ENCODE measurements at places on chromosomes 6 and 20. TPM values are rescaled to one million over a fixed set of nuclear protein-coding genes. Genes with fewer than 3 reads are reported as not detected.

The NKX2-2 gene
- total RNA-seq = not detected

The DUSP22 gene
- total RNA-seq = 35.3 TPM

The TMEM151B gene
- total RNA-seq = 0.07 TPM

The ACAT2 gene
- 20.4 TPM for total RNA-seq

The SCGN gene
- total RNA-seq = not detected

The ATP6V1G2 gene
- 0.34 TPM for total RNA-seq

The TRERF1 gene
- 1.7 TPM for total RNA-seq

The PDRG1 gene
- 6.8 TPM for total RNA-seq

The SLC17A3 gene
- not detected for total RNA-seq
